ENCODE measurements at places on chromosomes 6 and 20.

DNA sequence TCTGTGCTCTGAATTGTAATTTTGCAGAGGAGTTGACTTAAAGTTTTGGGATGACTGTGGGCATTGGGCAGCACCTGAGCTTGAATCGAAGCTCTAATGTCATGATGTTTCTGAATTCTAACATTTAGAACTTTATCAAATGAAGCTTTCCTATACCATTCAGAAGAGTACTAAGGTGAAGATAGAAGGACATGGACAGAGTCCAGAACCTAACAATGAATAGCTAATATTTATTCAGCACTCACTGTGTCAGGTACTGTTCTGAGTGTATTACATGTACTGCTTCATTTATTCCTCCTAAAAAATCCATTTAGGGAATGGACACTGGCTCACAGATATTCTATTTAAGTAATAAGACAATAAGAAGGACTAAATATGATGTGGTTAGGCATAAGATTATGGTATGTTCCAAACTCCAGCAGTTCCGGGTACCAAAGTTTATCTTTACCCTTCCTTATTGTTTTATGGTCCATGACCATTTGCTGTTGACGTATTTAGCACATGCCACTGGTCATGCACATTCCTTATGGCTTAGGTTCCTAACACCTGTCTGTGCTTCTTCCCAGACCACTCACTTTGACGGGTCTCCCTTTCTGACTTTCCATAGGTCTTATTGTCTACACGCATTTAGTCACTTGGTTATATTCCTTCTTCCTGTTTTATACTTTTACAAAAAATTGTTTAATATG is 20.3 kb downstream of the BCKDHB start:
- no peak for DNase-seq

DNA sequence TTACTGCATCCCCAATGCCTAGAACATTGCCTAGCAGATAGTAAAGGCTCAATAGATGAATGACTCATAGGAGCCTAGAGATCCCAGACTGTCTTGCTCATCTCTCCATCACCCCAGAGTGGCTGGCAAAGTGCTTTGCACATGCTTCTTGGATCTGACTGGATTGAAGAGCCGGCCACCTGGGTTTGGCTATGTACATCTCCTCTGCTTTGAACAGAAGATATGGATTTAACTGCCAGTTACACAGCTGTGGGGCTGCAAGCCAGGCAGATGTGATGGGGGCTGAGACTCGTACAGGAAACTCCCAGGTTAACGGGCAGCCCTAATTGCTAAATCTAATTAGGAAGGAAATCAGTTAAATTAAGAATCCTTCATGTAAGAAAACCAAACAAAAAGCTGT is 28.6 kb downstream of the MYLIP start:
- DNase-seq = no peak

DNA sequence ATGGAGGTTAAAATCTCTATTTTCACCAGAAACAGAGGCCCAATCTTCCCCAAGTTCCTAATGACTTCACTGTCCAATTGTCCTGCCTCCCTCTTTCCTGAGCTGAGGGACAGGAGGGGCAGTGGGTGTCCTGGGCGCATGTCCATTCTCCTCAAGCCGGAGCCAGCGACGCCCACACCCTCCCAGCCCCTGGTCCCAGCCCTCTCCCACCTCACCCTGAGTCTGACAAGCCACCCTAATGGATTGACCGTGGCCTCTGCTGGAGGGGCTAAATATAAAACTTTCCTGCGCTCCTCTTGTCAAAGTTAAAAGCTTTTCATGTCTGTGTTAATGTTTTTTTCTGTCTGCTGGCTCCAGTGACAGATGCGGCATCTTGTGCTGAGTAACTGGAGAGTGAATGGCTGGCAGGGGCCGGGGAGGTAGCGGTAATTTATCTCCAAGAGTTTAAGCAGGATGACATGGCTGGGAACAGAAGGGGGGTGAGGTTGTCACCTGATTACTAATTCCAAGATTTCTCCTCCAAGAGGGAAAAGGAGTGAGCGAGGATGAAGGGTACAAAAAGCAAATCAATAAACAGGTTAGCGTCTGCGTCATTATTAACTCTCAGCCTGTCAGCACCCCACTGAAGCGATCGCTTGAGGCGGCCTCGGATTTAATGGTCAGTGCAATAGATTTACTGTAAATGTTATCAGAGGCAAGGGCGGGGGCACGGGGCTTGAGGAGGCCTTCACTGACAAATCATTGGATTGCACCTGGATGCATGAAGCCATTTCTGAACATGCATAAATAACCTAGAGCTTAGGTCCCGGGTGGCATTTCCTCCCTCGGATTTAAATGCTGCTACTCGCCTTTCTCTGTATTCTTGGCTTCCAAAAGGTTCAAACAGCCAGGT is 118.1 kb upstream of the MAFB start:
- DNase-seq = no peak

GRCh38 chr20:58418949-58419748 is 30.1 kb downstream of the VAPB start:
- no peak for DNase-seq

GRCh38 chr6:128259029-128259724 is 261.2 kb downstream of the PTPRK start:
- DNase-seq = no peak

GRCh38 chr6:111210194-111210728 is 123.0 kb downstream of the SLC16A10 start:
- peak; percentile 13 for DNase-seq

DNA sequence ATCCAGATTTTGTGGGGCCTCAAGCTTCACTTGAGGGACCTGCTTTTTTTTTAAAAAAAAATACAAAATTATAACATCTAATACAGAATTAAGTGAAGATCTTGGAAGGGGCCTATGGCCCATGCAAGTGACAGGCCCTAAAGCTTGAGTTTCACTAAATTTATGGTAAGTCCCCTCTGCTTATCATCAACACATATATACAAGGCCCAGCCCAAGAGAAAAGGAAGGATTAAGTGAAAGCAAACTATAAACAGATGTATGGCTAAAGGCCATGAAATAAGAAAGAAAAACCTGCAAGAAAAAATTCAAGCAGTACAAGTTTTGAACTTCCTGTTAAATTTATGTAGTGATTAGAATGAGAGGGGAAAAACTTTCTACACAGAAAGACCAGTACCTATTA is 86.8 kb downstream of the CDC40 start:
- DNase-seq = no peak

- DNase-seq = no peak
These were observed 108.3 kb upstream of the PHACTR1 start for GRCh38 chr6:12608016-12608860.

DNA sequence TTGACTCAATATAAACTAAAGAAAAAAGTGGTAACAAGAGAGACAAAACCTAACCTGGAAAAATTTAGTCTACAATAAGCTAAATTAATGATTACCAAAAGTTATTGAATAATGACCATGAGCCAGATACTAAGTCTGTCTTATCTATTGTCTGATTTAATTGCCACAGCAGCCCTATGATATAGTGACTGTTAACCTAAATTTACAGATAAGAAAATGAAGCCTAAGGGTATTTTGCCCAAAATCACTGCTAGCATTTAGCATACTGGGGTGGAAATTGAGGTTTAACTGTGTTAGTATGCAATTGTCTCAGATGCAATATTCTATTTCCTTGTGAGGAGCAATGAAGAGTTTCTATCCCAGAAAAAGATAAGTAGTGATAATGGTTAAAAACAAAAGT is 361.0 kb upstream of the EYS start:
- no peak for DNase-seq

- no peak for DNase-seq
These were observed 107.7 kb upstream of the PHACTR1 start for GRCh38 chr6:12608874-12609273.

DNA sequence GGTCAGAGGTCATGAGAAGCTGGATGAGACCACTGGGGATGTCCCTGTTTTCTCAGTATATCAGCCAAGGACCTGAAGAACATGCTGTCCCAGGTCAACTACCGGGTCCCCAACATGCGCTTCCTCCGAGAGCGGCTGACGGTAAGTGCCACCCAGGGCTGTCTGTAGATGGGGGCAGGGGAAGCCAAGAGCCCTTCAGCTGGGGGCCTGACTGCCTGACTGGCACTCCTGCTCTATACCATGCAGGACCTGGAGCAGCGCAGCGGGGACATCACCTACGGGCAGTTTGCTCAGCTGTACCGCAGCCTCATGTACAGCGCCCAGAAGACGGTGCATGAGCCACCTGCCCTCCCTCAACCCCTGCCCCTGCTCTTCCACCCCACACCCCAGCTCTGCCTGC is 25.1 kb downstream of the PLCG1 start:
- DNase-seq = no peak

GRCh38 chr20:59752101-59752586 is 147.8 kb downstream of the PHACTR3 start:
- no peak for DNase-seq

GRCh38 chr6:33716379-33716778 is 4.9 kb upstream of the UQCC2 start:
- DNase-seq = no peak

DNA sequence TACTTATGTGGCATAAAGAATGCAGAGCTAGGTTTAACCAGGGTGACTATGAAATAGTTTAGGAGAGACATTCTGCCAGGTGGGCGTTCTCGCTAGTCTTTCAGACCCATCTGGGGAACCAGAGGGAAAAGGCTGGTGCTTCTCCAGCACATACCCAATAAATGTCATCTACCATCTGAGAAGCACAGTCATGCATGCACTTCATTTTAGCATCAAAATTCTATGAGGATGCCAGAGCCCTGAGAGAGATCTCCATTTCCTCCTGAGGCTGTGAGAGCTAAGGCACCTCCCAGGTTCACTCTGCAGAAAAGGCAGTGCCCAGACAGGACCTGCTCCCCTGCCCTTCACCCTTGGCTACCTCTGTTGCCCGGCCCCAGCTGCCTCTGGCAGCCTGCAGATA is 231.7 kb upstream of the PRND start:
- no peak for DNase-seq

DNA sequence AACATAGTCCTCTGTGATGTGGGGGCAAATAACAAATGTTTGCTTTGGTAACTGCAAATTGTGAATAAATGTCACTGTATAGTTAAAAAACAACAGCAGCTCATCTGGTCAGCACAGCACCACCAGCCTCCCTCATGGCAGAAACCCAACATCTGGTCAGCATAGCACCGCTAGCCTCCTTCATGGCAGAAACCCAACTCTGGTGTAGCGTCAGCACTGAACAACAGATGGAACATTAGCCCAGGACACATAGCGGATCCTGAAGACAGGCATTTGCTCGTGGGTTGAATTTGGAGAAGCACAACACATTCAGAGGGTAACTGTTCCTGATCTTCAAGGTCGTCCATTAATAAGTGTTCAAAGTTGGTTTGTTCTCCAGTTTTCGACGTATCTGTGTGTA is 265.9 kb downstream of the DLL1 start:
- no peak for DNase-seq

GRCh38 chr6:18119236-18119635 is 3.2 kb downstream of the NHLRC1 start:
- no peak for DNase-seq

GRCh38 chr20:1894951-1895673 is at the start of gene SIRPA:
Gene SIRPA (plus strand): TSS chr20:1895407. CDS start chr20:1895448, 41 bp downstream.
- peak; percentile 26 for DNase-seq

GRCh38 chr6:163566056-163566455 is 151.5 kb downstream of the QKI start:
- no peak for DNase-seq

DNA sequence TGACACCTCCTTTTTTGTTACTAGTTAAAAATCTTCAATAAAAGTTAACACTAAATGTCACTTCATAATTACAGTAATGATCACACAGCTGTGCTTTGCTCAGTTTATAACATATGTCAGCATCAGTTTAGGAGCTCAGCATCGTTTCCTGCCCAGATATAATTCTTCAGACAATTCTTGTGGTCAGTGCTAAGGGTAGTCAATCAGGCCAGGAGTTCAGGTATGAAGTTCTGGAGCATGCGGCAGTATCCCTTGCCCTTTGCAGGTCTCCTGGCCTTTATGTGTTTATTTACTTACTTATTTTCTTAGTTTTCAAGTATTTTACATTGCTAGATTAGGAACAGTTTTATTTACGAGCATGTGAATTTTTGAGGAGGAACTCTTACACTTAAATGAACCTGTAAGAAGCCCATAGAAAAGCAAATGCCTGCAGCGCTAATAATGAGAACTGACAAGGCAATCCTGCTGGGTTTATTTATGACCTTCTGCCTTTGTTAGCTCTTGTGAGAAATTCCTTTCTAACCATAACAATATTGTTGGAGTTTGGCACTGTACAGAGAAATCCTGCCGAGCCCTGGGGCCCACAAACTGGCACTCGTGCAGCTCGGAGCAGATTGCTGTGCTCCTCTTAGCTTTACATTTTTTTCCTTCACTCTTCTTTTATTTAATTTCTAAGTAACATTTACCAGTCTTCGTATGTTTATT is 252.8 kb downstream of the TMEM242 start:
- DNase-seq = no peak

- DNase-seq = peak; percentile 39
These were observed 223.9 kb upstream of the THEMIS start for GRCh38 chr6:128124713-128125112.

DNA sequence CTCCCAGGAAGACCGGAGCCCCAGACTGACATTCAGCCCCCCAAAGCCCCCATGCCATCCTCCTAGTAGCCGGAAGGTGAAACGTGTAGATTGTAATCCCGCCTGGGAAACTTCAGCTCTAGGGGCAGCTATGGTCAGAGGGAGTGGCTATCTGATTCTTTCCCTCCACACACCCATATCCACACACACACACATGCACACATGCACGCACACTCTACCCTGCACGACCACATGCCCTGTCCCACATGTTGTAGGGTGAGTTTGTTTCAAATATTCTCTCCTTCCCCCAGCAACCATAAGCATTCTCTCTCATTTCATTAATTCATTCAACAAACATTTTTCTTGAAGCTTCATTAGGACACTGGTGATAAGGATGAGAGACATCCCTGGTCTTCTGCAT is 42.2 kb downstream of the MAFB start:
- no peak for DNase-seq

GRCh38 chr6:11769811-11770545 is 8.6 kb downstream of the ADTRP start:
- no peak for DNase-seq

DNA sequence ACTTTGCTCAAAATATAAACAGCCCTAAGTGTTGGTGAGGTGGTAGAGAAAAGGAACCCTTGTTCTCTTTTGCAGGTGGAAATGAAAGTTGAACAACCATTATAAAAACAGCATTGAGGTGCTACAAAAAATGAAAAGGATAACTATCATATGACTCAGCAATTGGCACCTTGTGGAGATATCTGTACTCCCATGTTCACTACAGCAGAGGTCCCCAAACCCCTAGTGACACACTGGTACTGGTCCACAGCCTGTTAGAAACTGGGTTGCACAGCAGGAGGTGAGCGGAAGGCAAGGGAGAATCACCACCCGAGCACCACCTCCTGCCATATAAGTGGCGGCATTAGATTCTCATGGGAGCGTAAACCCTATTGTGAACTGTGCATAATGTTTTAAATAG is 267.4 kb upstream of the THEMIS start:
- DNase-seq = no peak

GRCh38 chr6:130269969-130270635 is 47.4 kb upstream of the SAMD3 start:
- no peak for DNase-seq

GRCh38 chr6:109236115-109237076 is 141.1 kb downstream of the CEP57L1 start:
- peak; percentile 63 for DNase-seq

Data from activated CD4-positive, alpha-beta T cell treated with anti-CD3 and anti-CD28 coated beads for 36 hours (primary cell).